ENCODE measurements at places on chromosomes 4 and X. TPM values are rescaled to one million over a fixed set of nuclear protein-coding genes. Genes with fewer than 3 reads are reported as not detected.

CTPS2 gene
- 7.2 TPM for total RNA-seq

TIGD4 gene
- total RNA-seq = 0.17 TPM

CXCL6 gene
- not detected for total RNA-seq

MYOZ2 gene
- total RNA-seq = not detected

ZCCHC13 gene
- total RNA-seq = not detected

CTAG2 gene
- not detected for total RNA-seq

AGTR2 gene
- not detected for total RNA-seq

PRKG2 gene
- 2.2 TPM for total RNA-seq

SUPT20HL1 gene
- not detected for total RNA-seq

GPR34 gene
- 0.28 TPM for total RNA-seq

PAGE2 gene
- not detected for total RNA-seq

SASH3 gene
- 152 TPM for total RNA-seq

PABPC1L2B gene
- not detected for total RNA-seq

AKAP14 gene
- total RNA-seq = not detected

UGT2B15 gene
- not detected for total RNA-seq

ABCG2 gene
- 0.44 TPM for total RNA-seq

MAGEA4 gene
- total RNA-seq = not detected

MTNR1A gene
- not detected for total RNA-seq

PAGE2B gene
- total RNA-seq = not detected

ARSJ gene
- total RNA-seq = 0.15 TPM

DOCK11 gene
- total RNA-seq = 110 TPM

C4orf50 gene
- 0.26 TPM for total RNA-seq

PITX2 gene
- total RNA-seq = not detected

GYPE gene
- total RNA-seq = 1.6 TPM

SH2D1A gene
- 50.3 TPM for total RNA-seq

NEIL3 gene
- total RNA-seq = 0.15 TPM

NAP1L3 gene
- total RNA-seq = 9.0 TPM

GPM6B gene
- total RNA-seq = not detected

GLRA3 gene
- not detected for total RNA-seq

ASB11 gene
- total RNA-seq = not detected

GATA1 gene
- total RNA-seq = not detected

ETDC gene
- not detected for total RNA-seq

RPS6KA6 gene
- 0.55 TPM for total RNA-seq

VGLL1 gene
- not detected for total RNA-seq

PNMA5 gene
- total RNA-seq = 0.29 TPM

PPARGC1A gene
- not detected for total RNA-seq

LRIT3 gene
- 0.26 TPM for total RNA-seq

TMPRSS11F gene
- total RNA-seq = not detected

PLAC1 gene
- total RNA-seq = not detected

ARX gene
- total RNA-seq = not detected

MAPK10 gene
- not detected for total RNA-seq

USP17L5 gene
- total RNA-seq = not detected

PARM1 gene
- not detected for total RNA-seq

SHISA3 gene
- not detected for total RNA-seq

DCHS2 gene
- total RNA-seq = 0.17 TPM

ARHGAP6 gene
- total RNA-seq = not detected

FOXP3 gene
- total RNA-seq = 3.5 TPM

FAM149A gene
- 0.58 TPM for total RNA-seq

VEGFC gene
- total RNA-seq = not detected

TMPRSS11D gene
- not detected for total RNA-seq

All from CD4-positive, alpha-beta memory T cell (primary cell).